ENCODE measurements at places on chromosomes 16 and 17. TPM values are rescaled to one million over a fixed set of nuclear protein-coding genes. Genes with fewer than 3 reads are reported as not detected.

GRCh38 chr17:74567397-74567796 lies at the start of gene CD300H:
Gene CD300H, minus strand, starts transcription at chr17:74567509.
- DNase-seq = no peak

GRCh38 chr17:75124819-75125162 lies 6.8 kb downstream of the NT5C start:
- no peak for DNase-seq

DNA sequence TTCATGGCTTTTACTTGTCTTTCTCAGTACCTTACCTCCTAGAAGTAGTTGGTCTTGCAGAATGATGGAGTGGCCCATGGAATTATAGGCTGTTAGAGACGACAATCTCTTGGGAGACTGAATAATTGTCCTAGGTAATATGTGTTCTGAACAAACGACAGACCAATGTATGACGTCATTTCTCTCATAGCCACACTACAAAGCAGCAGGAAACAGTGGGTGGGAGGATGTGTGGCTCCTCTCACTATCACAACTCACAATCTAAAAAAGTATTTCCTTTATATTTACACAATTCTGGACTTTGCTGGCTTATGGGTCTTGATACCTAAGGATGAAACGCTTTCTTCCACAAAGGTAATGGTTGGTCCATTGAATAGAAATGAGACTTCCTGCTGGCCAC lies 183.9 kb downstream of the TOX3 start:
- DNase-seq = no peak

The PRR29 gene
- total RNA-seq = 0.67 TPM

DNA sequence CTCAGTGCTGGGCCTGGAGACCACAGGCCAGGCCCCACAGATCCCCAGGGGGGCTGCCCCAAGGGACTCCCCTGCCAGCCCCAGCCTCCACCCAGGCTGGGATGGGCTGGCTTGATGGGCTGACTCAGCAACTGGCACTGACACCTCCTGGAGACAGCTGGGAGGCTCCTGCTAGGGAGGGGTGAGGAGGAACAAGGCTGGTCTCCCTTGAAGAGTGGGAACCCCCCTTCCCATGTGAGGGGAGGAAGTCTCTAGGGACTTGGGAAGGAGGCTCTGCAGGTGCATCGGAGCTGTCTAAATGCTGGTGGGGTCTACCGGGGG lies 10.4 kb downstream of the NHERF1 start:
- no peak for DNase-seq

The SLC13A5 gene
- total RNA-seq = 1.8 TPM

GRCh38 chr17:78923660-78924453 lies 1.3 kb downstream of the TIMP2 start:
- DNase-seq = peak; percentile 86

Data from H1 (cell line).